NT2/D1 (cell line): ENCODE measurements at places on chromosomes 7 and 10.

DNA sequence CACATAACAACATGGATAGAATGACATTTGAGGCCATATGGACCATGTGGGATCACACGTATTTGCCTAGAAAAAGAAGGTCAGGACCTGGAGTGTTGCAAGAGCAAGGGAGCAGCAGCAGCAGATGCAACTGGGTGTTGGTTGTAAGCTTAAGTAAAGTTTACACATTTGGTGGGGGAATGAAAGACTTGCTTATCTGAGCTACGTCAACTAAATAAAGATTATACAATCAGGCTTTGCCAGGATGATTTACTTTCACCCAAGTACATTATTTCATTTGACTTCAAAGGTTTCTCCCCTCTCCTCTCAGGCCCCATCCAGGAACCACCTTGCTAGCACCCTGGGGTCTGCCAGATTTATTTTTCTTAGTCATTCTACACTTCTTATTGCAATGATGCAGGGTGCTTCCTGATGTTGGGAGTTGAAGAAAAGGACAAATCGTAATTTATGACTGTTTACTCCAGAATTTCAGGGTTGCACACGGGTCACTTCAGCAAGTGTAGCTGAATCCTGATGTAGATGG lies 591.9 kb upstream of the IGFBP3 start:
- no peak for DNase-seq

- no peak for DNase-seq
Measured at GRCh38 chr10:103493362-103493915, at the start of gene NEURL1. TSS of gene NEURL1 (plus strand) at chr10:103493705. CDS start at chr10:103494388, 683 bp downstream.

GRCh38 chr10:100735337-100736143 lies 9.8 kb upstream of the PAX2 start:
- DNase-seq = no peak

DNA sequence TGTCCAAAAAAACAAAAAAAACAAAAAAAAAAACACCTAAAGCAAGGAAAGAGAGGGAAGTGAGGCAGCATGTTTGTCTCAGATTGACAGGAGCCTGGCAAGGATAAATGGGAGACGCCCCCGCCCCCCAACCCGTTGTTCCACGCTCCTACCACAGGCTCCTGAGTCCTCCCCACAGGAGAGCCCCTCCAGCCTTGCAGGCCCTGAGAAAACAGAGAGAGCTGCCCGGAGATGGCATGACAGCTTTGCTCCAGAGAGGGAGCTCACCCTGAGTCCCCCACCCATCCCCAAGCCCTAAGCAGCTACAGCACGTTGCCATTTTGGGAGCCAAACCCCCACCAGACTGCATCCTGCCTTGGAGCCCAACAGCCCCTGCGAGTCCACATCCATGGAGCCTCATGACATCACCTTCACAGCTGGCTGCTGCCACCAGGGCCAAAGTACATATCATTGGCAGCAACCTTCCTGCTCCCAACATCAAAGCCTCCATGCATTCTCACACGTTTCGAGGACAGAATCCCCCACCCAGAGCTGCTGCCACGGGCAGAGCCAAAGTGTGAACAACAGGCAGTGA lies 1283.3 kb downstream of the TYW1 start:
- DNase-seq = no peak

- no peak for DNase-seq
Measured at GRCh38 chr10:19785366-19785765, 30.9 kb upstream of the PLXDC2 start.

DNA sequence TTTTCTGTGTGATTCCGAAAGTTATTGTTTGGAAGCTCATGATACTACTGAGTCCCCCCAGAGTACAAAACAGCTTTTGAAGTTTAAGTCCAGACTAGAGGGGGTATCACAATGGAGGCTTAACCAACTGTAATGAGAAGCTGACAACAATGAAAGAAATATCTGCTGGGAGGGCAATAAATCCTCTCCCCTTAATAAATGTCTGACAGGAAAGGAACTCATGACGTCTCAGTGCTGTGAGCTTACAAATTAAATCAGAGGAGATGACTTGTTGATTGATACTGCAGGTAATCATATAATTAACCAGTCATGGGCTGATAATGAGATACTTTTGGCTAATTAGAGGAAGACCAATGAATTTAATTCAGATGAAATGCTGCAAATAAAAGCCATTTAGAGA lies 102.6 kb upstream of the WDR11 start:
- no peak for DNase-seq

- DNase-seq = no peak
Measured at GRCh38 chr10:13848520-13849445, 262.0 kb downstream of the PRPF18 start.

GRCh38 chr10:33199731-33200232 lies 134.7 kb downstream of the NRP1 start:
- no peak for DNase-seq

GRCh38 chr7:24704311-24704710 lies 53.0 kb downstream of the GSDME start:
- no peak for DNase-seq

DNA sequence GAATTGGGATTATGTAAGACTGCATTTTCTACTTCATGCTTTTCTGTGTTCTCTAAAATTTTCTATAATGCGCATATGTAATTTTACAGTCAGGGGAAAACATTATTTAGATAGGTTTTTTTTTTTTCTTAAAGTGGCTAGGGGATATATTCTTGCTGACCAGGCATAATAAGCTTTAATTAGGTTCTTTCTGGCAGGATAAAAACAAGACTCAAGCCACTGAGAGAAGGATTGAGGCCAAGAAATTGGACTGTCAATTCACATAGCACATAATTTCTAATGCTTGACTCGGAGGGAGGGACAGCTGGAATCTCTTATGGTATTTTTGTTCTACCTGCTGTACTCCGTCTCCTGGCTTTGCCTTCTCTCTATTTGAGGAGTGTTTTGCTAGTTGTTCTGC lies 119.8 kb upstream of the NPVF start:
- DNase-seq = no peak

DNA sequence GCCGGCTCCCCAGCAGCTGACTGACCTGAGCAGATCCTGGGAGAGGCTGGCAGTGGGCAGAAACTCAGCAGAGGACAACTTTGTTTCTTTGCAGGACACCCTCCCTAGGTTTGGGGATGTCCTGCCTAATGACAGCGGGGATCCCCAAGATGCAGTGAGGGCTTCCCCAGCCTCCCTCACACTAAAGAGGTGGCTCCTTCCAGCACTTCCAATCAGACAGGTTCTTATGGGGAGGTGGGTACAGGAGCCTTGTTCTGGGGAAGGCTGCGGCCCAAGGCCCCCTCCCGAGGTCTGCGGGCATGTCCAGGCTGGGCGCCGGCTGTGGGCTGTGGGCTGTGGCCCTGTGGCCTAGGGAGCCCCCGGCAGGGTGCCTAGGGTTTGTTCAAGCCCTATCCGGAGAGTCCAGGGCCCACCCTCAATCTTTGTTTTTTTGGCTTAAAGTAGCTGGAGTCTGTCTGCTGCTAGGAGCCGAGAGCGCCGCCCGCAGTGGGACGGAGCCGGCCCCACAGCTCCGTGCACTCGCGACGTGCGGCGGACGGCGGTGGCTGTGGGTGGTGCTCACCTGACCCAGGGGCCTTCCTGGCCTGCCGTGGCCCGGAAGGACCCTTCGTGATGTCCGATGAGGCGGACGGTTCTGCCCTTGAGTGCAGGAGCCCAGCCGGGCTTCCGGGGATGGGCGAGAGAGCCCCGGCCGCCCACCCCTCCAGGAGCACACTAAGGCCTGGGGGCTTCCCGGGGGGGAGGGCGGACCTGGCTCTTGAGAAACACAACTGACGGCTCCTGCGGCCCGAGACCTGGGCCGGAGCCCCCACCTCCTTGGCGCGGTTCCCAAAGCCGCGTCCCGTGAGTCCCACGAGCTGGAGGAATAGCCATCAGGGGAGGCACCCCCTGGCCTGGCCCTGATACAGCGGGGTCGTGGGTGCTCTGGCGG lies 57.2 kb downstream of the PDGFA start:
- DNase-seq = no peak

DNA sequence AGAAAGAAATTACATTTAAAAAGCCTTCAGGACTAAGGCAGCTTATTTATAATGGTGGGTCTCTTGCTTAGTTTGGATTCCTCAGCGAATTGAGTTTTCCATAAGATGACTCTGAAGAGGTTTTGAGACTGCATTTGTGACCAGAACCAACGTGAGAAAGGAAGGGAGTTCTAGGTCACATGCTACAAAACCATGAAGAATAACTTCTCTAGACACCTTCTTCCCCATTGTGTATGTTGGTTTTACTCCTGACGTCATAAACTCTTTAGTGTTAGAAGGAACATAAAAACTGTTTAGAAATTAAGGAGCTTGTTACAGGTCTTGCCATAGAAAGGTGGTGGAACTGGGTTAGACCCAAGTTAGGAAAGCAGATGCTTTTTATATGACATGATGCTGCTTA lies 11.1 kb downstream of the PTPN12 start:
- DNase-seq = no peak

- DNase-seq = no peak
Measured at GRCh38 chr10:56624082-56624481, 263.0 kb upstream of the ZWINT start.

DNA sequence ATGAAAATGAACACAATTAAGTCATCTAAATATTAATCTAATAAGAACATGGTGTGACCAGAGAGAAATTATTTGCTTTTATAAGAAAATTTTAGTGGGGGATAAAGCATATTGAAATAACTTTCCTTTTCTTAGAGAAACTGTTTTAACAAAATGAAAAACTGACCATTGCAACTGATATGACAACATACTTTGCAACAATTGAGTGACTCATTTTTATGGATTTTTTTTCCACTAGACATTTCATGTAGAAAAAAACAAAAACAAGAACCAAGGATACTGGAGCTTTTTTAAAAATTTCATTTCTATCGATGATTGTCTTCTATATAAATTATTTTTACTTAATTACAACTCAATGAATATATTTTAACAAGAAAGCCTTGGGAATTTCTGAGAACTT lies 90.0 kb downstream of the C1GALT1 start:
- DNase-seq = no peak

GRCh38 chr7:26187380-26188205 lies 13.0 kb downstream of the HNRNPA2B1 start:
- DNase-seq = no peak

DNA sequence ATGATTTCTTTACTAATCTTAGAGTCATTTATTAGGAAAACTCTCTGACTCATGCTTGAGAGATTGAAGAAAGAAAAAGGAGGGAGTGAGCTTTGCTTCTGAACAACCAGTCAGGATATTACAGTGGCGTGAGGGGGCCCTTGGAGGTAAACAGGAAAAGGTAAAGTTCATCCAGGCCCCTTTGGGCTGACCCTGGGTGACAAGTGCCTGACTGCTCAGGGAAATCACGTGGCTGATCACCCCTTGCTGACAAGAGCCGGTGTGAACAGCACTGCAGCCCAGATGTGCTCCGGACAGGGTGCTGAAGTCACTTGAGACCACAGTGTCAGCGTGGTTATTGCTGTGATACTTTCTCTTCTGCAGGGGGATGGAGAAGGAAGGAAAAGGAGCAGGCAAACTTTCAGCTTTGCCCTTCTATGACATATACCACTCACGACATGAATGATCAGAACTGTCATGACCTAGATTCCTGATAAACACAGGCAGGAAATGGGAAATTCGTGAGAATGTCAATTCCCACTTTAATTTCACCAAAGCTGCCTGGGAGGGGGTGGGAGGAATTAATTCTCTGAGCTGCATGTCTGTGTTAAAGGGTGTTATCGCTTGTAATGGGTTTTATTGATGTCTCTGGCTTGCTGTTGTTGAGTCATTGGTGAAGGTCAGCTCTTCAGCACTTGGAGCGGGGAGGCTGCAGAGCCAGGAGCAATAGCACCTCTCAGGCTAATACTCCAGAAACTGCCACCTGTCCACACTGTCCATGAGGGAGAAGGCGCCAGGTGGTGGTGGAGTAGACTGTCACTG lies 139.8 kb upstream of the AOAH start:
- no peak for DNase-seq

- no peak for DNase-seq
Measured at GRCh38 chr7:147912946-147913638, 677.5 kb upstream of the C7orf33 start.

DNA sequence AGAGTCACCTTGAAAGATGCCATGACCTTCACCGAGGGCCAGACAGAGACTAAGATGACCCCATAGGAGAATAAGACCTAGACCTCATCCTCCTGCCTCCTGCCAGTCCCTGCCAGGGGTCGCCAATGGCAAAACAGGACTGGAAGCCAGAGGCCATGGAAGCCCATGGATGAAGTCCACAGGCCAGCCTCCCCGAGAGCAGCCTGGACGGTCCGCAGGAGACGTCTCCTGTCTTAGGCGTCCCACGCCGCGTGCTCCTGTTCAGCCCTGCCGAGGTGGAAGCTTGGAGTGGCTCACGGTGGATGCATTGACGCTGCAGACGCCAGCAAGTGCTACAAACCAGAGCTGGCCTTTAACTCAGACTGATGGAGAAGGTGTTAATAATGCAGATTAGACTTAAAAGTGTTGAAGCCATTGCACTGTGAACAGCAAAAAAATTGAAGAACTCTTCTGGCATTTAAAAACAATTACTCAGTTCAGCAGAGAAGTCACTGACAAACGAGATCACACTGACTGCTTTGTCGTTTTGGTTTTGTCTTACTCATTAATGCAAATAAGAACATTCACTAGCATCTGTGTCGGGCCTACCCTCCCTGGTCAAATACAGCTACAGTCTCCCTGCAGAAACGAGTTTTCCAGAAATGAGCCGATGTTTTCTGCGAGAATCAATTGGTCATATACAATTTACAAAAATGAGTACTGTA lies 38.1 kb upstream of the FAM20C start:
- DNase-seq = no peak

- no peak for DNase-seq
Measured at GRCh38 chr10:84321902-84322301, 6.5 kb upstream of the CCSER2 start.

- DNase-seq = no peak
Measured at GRCh38 chr10:57513637-57514036, 754.1 kb downstream of the IPMK start.

DNA sequence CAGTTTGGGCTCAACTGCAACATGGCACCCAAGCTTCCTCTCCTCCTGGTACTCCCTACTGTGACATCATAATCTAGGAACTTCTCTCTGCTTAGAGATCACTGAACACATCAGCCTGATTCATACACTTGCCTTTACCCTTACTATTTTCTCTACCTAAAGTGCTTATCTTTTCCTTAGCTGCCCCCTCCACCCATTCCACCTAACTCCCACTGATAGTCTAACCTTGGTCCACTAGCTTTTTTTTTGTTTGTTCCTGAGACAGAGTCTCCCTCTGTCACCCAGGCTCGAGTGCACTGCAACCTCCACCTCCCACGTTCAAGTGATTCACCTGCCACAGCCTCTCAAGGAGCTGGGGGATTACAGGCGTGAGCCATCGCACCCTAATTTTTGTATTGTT lies 15.9 kb downstream of the CUL2 start:
- no peak for DNase-seq

DNA sequence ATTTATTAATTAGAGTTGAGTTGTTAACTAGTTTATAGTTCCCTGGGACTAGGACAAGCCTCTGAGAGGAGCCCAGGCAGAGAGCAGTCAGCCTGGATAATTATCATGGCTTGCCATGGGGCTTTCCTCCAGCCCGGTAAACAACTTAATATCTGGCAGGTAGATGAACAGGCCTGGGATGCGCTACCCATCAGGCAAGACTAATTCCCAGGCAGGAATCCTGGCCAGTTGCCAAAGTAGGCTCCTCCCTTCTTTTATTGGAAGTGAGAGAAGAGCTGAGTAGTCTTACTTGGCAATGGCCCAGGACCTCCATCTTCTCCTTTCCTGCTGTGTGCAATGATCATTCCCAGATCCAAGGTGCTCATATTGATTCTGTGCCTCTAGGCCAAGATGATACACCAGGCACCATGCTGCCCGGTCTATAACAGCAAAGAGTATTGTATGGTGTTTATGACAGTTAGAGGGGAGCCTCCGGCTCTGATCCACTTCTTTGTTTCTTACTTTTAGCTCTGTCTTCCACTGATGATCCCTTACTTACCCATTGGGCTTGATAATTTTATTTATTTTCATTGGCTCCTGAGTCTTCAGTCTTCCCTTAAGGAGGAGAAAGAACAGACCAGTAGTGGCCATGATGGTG lies 408.7 kb downstream of the REEP3 start:
- DNase-seq = no peak
